DMS79 treated with DMSO at 0.1 percent for 48 hours (cell line): ENCODE measurements at places on chromosomes 12 and 14.

- DNase-seq, result no peak
Observed at GRCh38 chr14:104131968-104132732, 6.2 kb upstream of the KIF26A start.

DNA sequence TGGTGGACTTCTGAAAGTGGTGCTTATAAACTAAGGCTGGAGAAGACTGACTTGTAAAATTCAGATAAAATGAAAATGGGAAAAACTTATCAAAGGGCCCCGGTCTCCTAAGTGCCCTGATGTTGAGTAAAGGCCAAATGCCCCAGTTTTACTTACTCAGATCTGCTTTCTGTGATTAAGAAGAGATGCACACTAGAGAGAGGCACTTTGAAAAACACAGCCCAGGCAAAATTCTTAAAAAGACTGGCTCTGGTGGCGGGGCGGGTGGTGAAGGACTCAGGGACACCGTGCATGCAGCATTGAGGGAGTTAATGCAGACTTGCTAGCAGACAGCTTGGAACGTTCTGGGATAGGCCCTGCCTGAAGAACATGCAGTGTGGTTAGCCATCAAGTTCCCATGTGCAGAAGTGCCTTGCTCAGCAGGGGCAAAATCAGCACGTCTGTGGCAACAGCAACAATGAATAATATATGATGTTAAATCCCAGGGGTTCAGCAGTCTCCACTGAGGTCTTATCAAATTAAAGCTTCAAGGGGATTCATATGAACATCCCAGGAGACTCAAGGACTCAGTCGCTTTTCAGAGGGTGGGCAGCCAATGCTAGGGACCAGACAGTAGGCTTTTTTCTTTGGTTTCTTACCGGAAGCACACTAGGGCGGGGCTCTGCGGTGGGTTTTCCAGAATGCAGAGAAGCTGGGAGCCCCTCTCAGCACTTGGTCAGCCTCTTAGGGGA lies 105.0 kb downstream of the DAD1 start:
- no peak for DNase-seq

DNA sequence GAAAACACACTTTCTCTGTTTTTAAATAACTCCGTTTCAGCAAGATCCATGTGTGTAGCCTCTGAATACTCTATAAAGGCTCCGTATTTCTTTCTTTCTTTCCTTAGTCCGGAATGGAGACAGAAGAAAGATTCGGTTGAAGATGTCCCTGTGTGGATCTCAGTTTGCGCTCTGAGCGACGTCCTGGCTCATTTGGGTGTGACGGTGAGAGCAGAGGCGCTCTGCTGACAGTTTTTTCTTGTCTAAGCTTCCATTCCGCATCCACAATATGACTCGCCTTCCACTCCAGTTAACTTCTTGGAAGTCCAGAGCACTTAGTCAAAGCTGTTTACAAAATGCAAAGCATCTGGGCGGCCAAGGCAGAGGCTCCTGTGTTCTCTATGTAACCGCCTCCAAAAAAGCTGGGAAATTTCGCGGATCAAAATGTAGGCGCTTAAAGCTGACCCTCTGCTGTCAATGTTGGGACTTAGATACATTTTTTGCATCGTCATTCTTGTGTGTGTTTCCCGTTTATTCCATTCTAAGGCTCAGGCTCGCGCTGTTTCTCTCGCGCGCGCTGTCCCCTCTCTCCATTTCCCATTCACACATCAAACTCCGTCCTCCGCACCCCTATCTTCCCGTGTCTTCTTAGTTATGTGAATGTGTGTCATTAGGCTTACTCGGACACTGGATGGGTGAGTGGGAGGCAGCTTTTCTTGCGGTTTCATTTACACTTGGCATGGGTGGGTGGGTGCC lies 880 bp upstream of the FLRT2 start:
- DNase-seq, result no peak

GRCh38 chr14:100662879-100663760 lies 63.6 kb upstream of the DLK1 start:
- DNase-seq, result peak; percentile 35

GRCh38 chr14:70622111-70622712 lies 19.5 kb upstream of the TTC9 start:
- peak; percentile 10 for DNase-seq

DNA sequence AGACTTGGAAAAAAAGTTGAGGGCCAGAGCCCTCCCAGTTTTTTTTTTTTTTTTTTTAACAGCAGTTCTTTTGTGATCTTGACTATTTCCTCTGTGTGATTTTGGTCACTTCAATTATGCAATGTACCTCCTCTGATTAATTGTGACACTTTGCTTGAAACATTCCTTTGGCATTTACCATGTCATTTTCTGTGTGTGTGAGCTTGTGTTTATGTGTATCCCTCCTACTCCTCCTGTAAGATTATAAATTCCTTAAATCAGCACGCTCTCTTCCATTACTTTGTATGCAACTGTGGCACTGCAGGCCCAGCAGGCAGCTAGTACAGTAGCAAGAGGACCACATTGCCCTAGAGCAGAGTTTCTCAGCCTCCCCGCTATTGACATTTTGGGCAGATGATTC lies 33.2 kb upstream of the GALNT16 start:
- no peak for DNase-seq

GRCh38 chr12:114201794-114202193 lies 204.2 kb downstream of the TBX5 start:
- no peak for DNase-seq

DNA sequence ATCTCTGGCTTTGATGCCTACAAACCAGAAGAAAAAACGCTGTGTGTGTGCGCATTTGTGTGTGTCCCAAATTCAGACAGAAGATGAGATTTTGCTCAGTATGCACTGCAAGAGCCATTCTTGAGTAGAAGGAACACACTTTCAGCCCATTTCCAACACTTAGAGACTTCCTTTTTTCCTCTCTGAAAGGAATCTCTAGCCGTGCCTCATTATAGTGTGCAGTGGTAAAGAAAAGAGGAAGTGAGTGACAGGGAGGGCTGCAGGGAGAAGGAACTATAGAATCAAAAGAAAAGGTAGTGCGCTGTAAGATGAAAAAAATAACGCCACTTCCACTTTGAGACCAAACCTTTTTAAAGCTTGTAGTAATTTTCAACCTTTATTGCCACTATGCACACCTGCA lies 1400.9 kb upstream of the FLRT2 start:
- DNase-seq, result no peak

DNA sequence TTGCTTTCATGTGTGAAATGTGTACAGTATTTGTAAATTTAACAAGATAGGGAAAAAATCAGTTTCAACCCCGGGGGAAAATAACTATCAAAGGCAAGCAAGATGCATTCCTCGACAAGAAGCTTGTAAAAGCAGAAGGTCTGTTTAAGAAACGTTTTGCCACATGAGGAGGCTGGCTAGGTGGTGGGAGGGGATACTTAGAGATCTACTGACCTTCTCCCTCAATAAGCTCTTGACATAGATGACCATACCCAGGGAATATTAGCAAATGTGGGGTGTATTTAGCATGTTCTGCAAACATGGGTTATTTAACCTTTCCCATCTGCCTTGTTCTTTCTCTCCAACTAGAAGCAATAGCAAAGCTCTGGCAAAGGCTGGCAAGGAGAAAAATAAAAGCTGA lies 4.9 kb downstream of the PTCSC3 start:
- DNase-seq, result no peak

DNA sequence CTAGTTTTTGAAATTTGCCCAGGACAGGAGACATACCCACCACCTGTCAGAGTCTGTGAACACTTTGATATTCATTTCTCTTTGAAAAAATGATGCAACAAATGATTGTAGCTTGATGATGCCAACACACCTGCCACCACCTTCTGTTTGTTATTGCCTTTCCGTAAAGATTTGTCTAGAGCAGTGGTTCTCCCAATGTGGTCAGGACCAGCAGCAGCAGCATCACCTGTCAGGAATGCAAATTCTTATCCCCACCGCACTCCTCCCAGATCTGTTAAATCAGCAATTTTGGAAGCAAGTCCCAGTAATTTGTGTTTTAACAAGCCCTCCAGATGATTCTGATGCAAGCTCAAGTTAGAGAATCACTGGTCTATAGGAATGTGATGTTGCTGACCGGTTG lies 9.9 kb downstream of the CCDC175 start:
- DNase-seq, result no peak

- DNase-seq, result no peak
Observed at GRCh38 chr14:71776471-71777360, 155.5 kb upstream of the RGS6 start.

- DNase-seq, result no peak
Observed at GRCh38 chr14:22650960-22651521, 6.9 kb upstream of the OR6J1 start.

DNA sequence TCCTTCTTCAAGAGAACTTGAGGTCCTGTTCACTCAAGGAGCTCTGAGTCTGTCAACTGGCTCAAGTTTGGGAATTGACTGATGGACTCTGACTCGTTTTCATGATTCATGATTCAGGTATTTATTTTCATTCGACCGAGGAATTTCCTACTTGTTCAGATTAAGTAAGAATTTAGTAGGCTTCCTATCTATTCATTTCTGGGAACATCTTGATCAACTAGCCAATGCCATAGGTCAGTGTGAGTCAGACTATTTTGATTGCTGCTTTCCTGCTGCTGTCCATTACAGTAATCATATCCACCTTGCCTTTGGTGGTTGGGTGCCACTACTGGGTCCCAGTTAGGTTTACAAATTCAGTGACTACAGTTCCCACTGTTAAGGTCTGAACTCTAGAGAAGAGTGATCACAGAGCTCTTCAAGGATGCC lies 6.1 kb downstream of the FAM186A start:
- DNase-seq, result no peak

GRCh38 chr12:108576660-108577234 lies 14.4 kb downstream of the ISCU start:
- DNase-seq, result no peak

GRCh38 chr12:112349431-112349830 lies 32.8 kb downstream of the HECTD4 start:
- no peak for DNase-seq
